ENCODE measurements at places on chromosomes 1 and 21.

DNA sequence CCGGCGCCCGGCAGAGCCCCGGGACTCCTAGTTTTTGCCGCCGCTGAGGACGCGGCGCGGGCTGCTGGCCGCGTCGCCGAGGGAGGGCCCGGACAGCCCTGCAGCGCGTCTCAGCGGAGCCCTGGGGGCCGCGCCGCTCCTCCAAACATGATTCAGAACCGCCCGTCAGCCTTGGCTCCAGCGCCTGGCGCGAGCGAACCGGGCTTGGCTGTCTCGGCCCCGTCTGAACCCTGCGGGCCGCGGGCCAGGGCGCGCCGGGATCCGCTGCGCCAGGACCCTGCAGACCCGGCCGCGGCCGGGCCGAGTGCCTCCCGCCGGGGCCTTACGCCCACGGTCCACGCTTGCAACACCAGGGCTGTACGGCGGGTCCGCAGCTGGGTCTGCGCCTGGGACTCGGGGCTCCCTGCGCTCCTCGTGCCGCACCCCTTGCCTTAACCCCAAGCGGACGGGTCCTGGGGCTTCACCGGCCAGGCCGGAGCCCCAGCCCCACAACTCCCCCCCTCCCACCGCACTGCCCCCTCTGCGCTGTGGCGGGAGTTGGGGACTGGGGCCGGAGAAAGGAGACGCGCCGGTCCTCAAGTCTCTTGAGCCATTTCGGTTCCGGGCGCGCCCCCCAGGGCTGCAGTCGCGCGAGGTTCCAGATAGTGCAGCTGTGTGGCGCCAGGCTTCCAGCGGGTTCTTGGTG is 48.4 kb upstream of the CD34 start:
- no peak for DNase-seq

GRCh38 chr1:60035921-60036320 is 37.6 kb downstream of the C1orf87 start:
- DNase-seq, result no peak

- DNase-seq, result no peak
Measured at GRCh38 chr1:177439301-177439700, 268.5 kb downstream of the BRINP2 start.

DNA sequence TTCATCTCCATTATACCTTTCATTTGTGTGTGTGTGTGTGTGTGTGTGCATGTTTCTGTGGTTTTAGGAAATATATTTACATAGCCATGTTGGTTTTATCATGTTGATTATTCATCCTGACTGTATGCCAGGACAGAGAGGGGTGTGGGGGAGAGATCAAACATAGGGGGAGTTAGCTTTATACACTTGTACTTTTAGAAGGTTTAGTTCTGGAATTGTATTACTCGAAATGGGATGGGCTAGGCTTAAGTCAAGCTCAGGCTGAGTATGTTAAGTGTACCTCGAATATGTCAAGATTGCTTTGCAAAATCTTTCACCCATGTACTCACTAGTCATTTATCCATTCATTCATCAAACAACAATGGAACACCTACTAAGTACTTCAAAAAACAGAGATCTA is 123.3 kb downstream of the HMCN1 start:
- no peak for DNase-seq

All from esophagus muscularis mucosa (tissue), 4 donors.